ENCODE measurements at places on chromosomes 11 and 22.

GRCh38 chr11:113152500-113152899, 161.9 kb upstream of the TTC12 start:
- no peaks in the 10 kb centered on the region for H3K4me1 ChIP-seq
- no peak for DNase-seq
- no peaks in the 10 kb centered on the region for H3K27me3 ChIP-seq
- H3K4me3 ChIP-seq, result no peak overlapping the region
- H3K36me3 ChIP-seq, result no peaks in the 10 kb centered on the region

- no peak overlapping the region for H3K4me3 ChIP-seq
- H3K27me3 ChIP-seq, result no peaks in the 10 kb centered on the region
- DNase-seq, result no peak
- H3K27ac ChIP-seq, result no peak overlapping the region
- no peaks in the 10 kb centered on the region for H3K4me1 ChIP-seq
These were observed 28.1 kb downstream of the NRXN2 start for GRCh38 chr11:64694821-64695365.

GRCh38 chr11:911031-911889, 650 bp upstream of the CHID1 start:
- DNase-seq, result peak; percentile 77
- no peaks in the 10 kb centered on the region for H3K27me3 ChIP-seq
- peak overlapping the region; percentile 77 for H3K4me3 ChIP-seq
- no peaks in the 10 kb centered on the region for H3K4me1 ChIP-seq

DNA sequence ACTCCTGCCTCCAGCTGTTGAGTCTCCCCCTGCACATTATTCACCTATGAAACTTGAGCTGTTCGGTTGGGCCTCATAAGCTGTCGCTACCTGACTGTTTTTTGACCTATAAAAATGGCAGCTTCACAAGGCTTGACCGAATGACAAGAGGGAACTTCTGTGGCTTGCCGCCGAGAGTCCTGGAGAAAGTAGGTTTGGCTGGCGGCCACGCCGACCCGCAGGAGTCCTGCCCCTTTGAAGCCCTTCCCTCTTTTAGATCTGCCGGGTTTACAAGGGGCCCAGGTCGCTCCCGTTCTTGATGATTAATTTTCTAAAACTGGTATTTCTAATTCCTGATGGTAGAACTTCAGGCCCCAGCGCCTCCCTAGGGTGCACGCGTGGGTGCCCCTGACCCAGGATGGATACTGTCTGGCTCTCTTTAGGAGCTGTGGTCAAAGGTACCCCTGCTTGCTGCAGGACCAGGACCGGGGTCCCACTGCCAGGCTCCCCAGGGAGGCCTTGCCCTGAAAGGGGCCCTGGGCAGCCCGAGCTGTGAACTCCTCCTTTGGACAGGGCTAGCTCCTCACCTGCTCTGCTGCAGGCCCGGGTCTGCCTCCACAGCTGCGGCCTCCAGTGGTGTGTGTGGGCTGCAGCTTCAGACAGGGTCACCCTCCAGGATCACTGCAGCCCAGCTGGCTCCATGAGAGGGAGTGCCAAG, 171.8 kb downstream of the CTTN start:
- no peaks in the 10 kb centered on the region for H3K27me3 ChIP-seq
- H3K4me1 ChIP-seq, result no peaks in the 10 kb centered on the region
- peak; percentile 56 for DNase-seq
- no peaks in the 10 kb centered on the region for H3K36me3 ChIP-seq

- no peak for DNase-seq
- no peaks in the 10 kb centered on the region for H3K36me3 ChIP-seq
- no peak overlapping the region for H3K4me3 ChIP-seq
- no peak overlapping the region for H3K27ac ChIP-seq
- H3K27me3 ChIP-seq, result no peaks in the 10 kb centered on the region
- no peaks in the 10 kb centered on the region for H3K4me1 ChIP-seq
These were observed 22.0 kb downstream of the EHF start for GRCh38 chr11:34642873-34643272.

- no peak overlapping the region for H3K27ac ChIP-seq
- H3K4me1 ChIP-seq, result no peaks in the 10 kb centered on the region
- no peaks in the 10 kb centered on the region for H3K27me3 ChIP-seq
- peak; percentile 81 for DNase-seq
These were observed 648 bp downstream of the FOSL1 start for GRCh38 chr11:65899356-65900124.

DNA sequence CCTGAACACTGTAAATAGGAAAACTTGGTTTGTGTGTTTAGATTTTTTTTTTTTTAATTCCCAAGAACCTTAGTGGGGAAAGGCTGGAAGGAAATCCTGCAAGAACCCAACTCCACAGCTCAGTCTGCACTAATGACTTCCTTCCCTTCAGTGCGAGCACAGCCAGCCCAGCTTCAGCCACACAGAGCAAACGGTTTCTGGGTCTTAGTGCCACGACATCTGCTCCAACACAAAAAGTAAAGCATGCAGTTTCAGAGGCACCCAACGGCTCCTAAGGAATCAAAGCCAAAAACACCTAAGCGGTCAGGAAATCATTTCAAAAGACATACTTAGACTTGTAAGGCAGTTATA, 236.1 kb downstream of the TTC28 start:
- H3K27ac ChIP-seq, result no peak overlapping the region
- no peaks in the 10 kb centered on the region for H3K27me3 ChIP-seq
- DNase-seq, result no peak
- H3K4me3 ChIP-seq, result peak overlapping the region; percentile 93
- no peaks in the 10 kb centered on the region for H3K36me3 ChIP-seq
